ENCODE measurements at places on chromosomes 13 and 19.
A peak's percentile ranks its signal among the peaks of the same experiment; 100 is the strongest.

DNA sequence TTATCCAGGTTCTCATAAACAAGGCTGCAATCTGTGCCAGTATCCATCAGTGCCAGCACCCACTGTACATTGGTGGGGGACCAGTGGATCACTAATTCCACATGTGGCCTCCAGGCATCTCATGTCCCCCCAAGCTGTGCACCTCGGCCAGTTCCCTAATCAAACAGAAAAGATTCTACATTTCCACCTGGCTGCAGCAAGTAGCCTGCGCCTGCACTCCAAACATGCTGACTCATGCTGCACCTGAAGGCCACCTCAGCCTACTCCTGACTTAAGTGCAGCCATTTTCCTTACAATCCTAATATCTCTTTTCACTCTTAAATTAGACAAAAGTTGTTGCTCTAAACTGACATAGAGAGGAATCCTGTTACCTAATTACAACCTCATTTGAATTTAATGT, 729.4 kb upstream of the MIR17HG start:
- DNase-seq: no peak

DNA sequence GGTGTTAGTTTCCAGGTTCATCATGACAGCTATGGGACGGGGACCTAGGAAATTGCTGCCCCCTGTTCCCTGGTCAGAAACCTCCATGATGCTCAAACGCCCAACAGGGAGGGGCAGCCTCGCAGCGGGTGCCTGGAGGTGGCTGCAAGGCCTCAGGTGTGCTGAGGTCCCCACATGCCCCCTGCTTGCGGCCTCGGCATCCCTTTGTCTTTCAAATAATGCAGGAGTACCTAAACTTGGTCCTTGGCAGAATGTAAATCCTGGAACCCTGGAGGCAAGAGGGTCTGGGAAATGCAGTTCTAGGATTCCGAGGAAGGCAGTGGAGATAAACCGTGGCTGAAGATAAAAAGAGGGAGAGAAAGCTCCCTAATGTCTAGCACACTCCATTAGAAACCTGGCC, 52.4 kb downstream of the SKA3 start:
- no peak for DNase-seq

DNA sequence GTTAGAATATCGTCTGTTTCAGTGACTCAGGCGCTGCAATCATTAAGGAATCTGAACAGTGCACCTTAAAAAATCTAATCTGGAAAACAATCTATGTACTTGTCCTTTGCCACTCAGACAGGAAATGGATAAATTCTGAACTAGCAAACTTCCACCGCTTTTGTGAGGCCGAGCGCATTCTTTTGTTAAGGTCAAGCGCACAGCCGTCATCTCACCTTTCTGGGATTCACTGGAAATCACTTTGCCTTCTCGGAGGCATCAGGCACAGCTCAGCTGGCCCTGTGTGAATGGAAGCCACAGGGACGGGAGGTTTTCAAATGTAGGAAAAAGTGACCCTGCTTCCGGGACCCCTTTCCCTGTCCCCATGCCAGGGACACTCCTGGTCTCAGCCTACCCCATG, 28.2 kb upstream of the SPACA7 start:
- no peak for DNase-seq

DNA sequence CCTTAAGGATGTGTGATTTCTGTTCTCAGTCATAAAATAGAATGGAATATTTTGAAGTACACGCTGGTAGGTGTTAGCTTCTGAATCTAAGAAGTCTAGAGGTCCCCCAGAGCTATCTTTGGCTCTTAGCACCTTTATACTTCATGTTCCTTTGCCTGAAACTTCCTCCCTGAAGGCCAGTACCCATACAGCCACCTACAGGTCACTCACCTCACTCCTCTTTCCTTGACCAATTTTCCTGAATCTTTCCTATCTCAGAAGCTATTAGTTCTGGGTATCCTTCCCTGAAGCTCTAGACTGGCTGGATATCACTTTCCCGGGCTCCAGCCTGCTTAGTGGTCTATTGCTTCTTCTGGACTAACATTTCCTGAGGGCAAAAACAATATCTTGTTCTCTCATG, 93.4 kb upstream of the EDNRB start:
- DNase-seq: no peak

GRCh38 chr19:30679789-30680188, 307.6 kb downstream of the ZNF536 start:
- no peak for DNase-seq

DNA sequence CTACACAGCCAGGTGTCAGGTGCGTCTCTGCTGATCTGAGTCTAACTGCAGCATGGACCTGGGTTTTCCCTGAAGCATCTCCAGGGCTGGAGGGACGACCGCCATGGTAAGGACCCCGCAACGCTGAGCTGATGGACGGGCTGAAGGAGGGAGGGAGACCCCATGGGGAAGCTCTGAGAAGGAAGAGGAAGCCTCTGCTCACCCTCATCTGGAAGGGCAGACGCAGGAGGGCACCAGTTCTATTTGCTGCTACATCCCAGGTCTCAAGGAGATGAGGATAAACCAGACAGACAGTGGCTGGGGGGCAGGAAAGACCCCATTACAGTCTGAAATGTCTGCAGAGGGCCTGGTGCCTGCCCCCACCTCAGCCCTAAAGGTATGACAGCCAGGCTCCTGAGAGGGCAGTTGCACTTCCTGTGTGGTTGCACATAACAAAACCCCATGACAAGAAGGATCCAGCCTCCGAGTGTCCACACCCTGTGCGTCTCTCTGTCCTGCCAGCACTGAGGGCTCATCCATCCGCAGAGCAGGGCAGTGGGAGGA, at the start of gene LILRA2:
Gene LILRA2 (plus strand): TSS at position 461 of the 543 bp plus-strand sequence. CDS start 89 bp downstream, outside the sequence.
- DNase-seq: no peak

GRCh38 chr13:38763446-38764381, 76.8 kb downstream of the FREM2 start:
- peak; percentile 23 for DNase-seq

DNA sequence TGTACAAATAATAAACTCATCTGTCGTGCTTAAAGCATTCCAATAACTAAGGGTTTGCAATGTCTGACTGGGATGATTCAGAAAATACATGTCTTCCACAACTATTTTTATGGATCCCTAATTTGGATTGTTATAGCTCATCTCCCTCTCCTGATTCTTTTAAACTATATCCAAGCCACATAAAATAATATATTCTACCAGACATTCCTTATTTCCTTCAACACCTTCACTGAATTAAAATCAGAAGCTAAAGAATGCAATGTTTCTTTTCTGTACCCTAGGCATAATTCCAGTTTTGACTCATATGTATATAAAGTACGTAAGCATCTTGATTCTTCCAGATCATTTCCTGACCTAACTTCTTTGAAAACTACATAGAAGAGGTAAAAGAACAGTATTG, 420.4 kb downstream of the EFNB2 start:
- DNase-seq: no peak

- DNase-seq: no peak
Observed at GRCh38 chr19:1172353-1173158, 1.5 kb downstream of the SBNO2 start.

- peak; percentile 0 for DNase-seq
Observed at GRCh38 chr19:51607920-51608562, 22.2 kb downstream of the SIGLEC5 start.

DNA sequence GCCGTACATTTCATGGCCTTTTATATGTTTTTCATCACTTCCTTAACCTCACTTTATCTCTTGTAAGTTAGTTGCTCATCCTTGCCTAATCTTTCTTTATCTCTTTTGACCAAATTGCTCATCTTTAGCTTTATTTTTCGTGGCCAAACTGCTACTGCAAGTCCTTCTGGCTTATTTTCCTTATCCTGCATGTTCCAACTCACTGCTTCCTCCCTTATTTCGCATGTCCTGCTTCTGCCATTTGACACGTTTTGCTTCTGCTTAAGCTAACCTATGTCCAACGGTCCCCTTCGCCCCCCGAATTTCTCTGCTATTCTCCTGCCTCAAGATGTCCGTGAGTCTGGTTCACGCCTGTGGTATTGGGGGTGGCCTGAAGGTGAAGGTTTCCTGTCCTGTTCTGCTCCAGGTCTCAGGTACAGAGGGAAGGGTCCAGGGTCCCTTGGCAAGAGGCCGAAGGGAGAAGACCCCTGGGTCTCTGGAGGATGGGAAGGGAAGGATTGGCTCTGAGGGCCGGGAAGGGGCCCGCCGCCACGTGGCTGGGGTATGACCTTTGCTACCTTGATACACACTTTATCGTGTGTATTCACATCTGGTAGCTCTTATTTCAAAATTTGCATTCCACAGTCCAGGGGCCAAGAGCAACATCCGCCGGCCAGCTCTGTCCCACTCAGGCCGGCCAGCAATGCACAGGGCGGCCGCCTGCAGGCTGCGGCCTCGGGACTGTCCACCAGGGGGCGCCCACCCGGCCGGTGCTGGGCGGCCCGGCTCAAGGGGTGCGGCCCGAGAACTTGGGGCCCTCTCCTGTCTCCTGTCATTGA, 2.9 kb upstream of the C19orf85 start:
- no peak for DNase-seq

- no peak for DNase-seq
Observed at GRCh38 chr13:62483774-62484173, 1068.1 kb upstream of the PCDH20 start.

- DNase-seq: no peak
Observed at GRCh38 chr19:46031781-46032596, 8.8 kb downstream of the IGFL4 start.

DNA sequence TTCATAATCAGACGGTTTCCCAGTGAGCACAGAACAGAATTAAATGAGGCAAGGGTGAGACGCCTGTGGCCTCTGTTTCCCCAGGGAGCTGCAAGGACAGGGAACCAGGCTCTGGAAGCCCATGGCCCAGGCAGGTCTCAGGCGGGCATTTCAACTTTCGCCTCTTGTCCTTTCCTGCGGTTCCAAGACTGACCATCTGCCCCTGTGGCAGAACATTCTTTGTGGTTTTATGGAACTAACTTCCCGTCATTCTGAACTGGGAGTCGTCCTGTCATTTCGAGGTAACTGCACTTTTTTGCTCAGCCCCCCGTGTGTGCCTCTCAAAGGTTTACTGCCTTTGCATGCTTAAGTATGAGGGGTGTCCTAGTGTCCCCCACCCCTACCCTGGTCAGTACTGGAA, 70.9 kb downstream of the KL start:
- DNase-seq: no peak

DNA sequence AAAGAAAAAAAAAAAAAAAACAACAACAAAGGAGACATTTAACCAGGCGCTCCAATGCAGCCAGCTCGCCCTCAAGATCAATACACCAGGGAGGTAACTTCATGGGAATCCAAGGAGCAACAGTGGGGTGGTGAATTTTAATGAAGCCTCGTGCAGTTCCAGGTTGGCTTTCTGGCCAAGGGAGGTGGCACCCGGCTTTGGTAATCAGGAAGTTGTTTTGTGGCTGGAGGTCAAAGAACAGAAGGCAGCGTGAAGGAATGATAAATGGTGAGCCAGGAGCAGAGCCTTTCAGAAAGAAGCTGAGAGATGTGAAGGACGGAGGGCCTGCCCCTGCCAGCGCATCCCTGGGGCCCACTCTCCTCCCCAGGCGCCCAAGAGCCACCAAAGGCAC, 188.2 kb upstream of the TSC22D1 start:
- no peak for DNase-seq

DNA sequence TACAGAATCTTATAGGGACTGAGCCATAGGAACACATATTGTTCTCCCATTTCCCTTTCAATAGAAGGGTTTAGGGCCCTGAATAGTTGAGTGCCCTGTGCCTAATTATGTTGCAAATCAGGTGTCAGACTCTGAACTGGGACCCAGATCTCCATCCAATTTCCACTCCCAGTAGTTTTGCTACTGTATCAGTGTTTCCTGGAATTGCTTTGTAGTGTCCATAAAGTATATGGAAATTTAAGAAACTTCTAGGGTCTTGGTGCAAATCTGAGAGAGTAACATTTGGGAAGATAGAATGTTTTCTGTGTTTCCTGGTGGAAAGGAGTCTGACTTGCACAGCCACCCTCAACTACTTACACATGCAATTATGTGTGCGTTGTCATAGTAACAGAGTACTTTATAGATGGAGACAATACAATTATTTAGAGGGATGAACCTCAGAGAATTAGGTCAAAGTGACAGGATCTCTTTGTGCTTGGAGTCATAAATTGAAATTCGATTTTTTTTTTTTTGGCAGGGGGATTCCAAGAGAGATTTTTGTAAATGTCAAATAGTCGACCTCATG, 646 bp upstream of the SLC10A2 start:
- DNase-seq: no peak

- no peak for DNase-seq
Observed at GRCh38 chr19:16315825-16316505, 8.7 kb upstream of the KLF2 start.

- peak; percentile 89 for DNase-seq
Observed at GRCh38 chr19:36963280-36963679, 47.1 kb downstream of the ZNF568 start.

DNA sequence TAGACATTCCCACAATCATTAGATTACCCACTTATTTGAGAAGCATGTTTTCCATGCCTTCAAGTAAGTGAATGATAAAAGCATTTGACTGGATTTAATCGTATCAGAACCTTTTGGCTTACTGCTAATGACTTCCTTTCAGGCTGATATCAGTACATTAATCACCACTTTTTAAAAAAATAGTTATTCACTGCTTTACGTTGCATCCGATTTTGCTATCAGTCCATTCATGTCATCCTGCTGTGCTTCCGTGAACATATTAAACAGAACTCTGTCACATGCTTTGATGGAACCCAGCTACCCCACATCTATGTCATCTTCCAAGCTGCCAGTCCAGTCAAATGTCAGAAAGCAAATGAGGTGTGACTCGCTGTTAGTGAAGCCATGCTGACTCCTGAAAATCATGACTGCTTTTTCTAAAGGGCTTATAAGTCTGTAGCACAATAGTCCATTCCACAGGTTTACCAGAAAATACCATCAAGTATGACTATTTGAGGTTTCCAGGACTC, 440.9 kb downstream of the IRS2 start:
- DNase-seq: no peak

DNA sequence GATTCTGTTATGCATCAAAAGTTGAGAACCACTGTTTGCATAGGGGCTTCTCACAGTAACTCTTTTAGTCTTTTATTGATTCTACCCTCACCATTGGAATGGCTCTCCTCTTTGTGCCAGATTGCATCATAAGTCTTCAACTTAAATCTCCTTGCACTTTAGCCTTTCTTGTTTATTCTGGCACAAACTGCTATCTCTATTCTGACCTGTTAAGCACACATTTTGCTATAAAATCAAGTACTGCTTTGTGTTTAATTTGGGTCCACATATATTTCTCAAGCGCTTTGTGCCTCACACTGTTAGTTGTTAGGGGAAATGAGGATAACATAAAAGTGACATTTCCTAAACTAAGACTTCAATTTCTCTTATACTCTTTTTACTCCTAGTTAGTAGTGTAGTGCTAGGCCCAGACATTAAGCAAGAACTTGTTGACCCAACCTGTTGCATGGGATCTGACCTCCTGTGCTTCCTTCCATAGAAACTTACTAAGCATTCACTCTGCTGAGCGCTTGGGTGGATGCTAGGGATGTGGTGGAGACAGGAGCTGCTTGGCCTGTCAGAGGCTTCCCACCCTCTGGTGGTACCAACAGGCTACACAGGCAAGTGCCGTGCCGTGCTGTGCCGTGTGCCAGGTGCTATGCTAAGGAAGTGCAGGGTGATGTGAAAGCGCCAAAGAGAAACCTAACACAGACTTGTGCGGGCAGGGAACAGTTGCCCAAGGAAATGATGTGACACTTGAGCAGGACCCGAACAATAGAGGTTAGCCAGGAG, 1.2 kb downstream of the UTP14C start:
- no peak for DNase-seq

GRCh38 chr13:113916330-113916815, 52.5 kb upstream of the GAS6 start:
- no peak for DNase-seq

Data from SHP77 treated with DMSO at 0.1 percent for 48 hours (cell line).